ENCODE measurements at places on chromosomes 5 and 9. TPM values are rescaled to one million over a fixed set of nuclear protein-coding genes. Genes with fewer than 3 reads are reported as not detected.

Gene C9
- not detected for total RNA-seq

Gene IL13
- not detected for total RNA-seq

Gene FABP6
- 3.9 TPM for total RNA-seq

Gene GRXCR2
- not detected for total RNA-seq

Gene C6
- total RNA-seq, result not detected

Gene TAS2R1
- total RNA-seq, result not detected

Gene CDK9
- 67.5 TPM for total RNA-seq

Gene PIK3R1
- total RNA-seq, result 13.1 TPM

Gene ERP44
- total RNA-seq, result 9.9 TPM

Gene PLEKHG4B
- total RNA-seq, result not detected

Gene ADAMTSL1
- total RNA-seq, result 67.7 TPM

Gene INSL4
- not detected for total RNA-seq

Gene OR13C8
- total RNA-seq, result not detected

Measured in MG63 (cell line).